ENCODE measurements at places on chromosomes 5 and 9. TPM values are rescaled to one million over a fixed set of nuclear protein-coding genes. Genes with fewer than 3 reads are reported as not detected.

PCDHA9 gene
- not detected for total RNA-seq

NKD2 gene
- total RNA-seq = 2.3 TPM

PHF24 gene
- total RNA-seq = 0.11 TPM

FGF18 gene
- not detected for total RNA-seq

FRMPD1 gene
- not detected for total RNA-seq

TLR4 gene
- total RNA-seq = not detected

PRSS3 gene
- not detected for total RNA-seq

NUTM2G gene
- not detected for total RNA-seq

BTNL9 gene
- total RNA-seq = not detected

IER5L gene
- 4.1 TPM for total RNA-seq

SLC36A3 gene
- not detected for total RNA-seq

TRAPPC13 gene
- 22.1 TPM for total RNA-seq

CSNK1A1 gene
- total RNA-seq = 168 TPM

SLCO6A1 gene
- not detected for total RNA-seq

OR1N1 gene
- total RNA-seq = not detected

PCAT7 gene
- not detected for total RNA-seq

IZUMO3 gene
- not detected for total RNA-seq

ZNG1C gene
- 57.8 TPM for total RNA-seq

SPIN1 gene
- 32.0 TPM for total RNA-seq

SLC6A18 gene
- not detected for total RNA-seq

PCDHGB6 gene
- total RNA-seq = 0.09 TPM

STKLD1 gene
- 0.45 TPM for total RNA-seq

MYMK gene
- not detected for total RNA-seq

COL27A1 gene
- total RNA-seq = 8.4 TPM

TCERG1 gene
- 120 TPM for total RNA-seq

DNAH5 gene
- not detected for total RNA-seq

UNC5A gene
- not detected for total RNA-seq
